SW 1271 (cell line): ENCODE measurements at places on chromosomes 5 and 9.

GRCh38 chr9:25003686-25004085 is 458.0 kb upstream of the IZUMO3 start:
- DNase-seq, result no peak

DNA sequence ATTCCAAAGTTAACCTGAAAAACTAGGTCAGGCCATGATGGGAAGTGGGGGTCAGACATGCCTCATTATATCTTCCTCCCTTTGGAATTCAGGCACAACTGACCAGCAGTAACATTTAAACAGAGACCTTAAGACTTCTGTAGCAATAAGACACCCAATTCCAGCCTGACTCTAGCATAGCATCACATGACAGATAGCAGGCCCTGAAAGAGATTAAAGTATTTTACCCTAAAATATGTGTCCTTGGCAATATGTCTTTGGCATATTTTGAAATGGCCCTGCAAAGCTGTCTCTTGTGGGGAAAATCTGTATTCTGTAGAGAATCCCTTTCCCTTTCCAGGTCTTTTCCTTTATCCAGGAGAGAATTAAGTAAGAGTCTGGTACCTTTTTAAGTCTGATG is 34.3 kb downstream of the S1PR3 start:
- DNase-seq, result no peak

DNA sequence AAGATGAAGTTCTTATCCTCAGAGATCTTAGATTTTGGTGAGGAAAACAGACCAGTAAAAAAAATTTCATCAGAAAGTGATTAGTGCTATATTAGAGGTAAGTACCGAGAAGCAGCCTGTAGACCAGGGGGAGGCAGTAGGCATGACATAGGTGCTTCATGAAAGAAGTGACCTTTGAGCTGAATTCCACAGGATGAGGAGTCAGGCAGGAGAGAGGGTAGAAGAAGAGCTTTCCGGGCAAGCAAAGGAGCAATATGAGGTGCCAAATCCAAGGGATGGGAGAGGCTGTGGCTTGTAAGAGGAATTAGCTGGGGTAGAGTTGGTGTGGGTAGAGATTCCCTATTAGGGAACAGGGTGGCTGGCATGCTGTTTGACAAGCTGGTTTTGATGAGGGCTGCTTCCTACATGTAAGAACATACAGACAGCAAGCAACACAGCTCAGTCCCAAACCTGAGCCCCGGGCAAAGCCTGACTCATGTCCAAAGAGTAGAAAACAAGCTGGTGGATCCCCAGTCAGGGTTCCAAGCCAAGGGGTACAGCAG is 48.4 kb upstream of the PWWP2A start:
- DNase-seq, result no peak

DNA sequence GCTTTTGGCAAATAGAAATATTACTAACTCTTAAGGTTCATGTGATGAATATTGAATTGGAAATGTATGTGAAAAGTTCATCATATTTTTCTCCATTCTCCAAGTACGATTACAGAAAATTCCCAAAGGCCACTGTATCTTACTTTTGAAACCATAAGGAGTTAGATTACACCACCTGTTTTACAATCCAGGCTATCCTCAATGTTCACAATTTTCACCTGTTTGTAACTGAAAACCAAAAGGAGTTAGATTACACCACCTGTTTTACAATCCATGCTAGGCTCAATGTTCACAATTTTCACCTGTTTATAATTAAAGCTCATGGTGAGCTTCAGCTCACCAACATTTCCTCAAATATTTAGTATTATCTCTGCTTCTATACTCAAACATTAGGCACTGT is 188.0 kb downstream of the HCN1 start:
- DNase-seq, result no peak

DNA sequence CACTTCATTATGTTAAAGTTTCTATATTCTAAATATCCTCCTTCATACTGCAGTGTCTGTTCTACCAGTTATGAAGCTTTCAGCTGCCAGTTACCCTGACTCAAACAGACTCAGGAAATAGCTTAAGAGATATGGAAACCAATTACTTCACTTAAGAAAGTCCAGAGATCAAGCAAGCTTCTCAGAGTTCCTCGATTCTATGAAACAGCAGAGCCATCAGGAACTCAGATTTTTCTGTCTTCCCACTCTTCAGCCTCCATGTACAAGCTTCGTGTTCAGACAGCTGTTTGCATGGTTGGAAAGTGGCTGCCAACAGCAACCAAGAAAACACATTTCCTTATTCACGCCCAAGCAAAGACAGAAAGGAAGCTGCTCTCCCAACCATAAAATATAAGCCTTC is 216.1 kb downstream of the ACTL7B start:
- DNase-seq, result no peak

DNA sequence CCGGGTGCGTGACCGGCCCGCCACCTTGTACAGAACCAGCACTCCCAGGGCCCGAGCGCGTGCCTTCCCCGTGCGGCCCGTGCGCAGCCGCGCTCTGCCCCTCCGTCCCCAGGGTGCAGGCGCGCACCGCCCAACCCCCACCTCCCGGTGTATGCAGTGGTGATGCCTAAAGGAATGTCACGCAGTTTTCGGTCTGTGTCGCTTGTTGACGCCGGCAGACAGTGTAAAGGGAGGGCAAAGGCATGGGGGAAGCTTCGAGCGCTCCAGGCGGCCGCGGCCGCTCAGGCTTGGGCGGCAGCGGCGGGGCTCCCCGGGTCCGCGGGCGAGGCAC is 1.3 kb downstream of the LRRC26 start:
- no peak for DNase-seq

DNA sequence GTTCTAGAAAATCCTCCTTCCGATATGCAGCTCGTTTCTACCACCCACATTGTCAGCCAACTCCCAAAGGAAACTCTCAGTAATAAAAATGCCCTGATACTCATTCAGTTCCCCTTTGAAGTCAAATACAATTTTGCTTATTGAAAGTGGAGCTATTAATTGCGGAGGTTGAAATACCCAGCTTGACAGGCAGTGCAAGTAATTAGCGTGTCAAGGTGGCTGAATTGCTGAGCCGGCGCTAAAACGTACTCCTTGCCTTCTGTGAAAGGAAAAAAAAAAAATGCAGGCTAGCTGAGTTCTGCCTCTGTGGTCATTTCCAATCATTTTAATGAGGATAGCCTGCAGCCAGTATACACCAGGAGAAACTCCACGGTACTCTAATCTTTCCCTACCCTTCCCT is 165.5 kb downstream of the RORB start:
- no peak for DNase-seq

DNA sequence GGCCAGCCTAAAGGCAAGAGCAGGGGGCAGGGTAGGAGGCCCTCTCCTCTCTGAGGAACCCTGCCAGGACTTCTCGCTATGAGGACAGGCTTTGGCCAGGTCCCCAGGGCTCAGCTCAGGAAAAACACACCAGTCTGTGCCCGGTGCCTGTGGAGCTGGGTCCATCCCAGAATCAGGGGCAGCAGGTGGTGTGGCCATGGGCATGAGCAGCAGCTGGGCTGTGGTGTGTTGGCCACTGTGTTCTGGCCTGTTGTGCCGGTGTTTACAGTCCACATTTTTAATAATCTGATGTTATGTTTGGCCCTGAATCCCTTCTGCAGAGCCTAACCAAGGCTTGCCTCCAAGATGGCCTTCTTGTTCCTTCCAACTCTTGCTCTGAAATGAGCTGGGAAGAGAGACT is 77.0 kb downstream of the FGF18 start:
- no peak for DNase-seq

- no peak for DNase-seq
Observed at GRCh38 chr5:72153551-72153950, 46.3 kb downstream of the MAP1B start.

- DNase-seq, result no peak
Observed at GRCh38 chr9:95249986-95250385, 67.5 kb downstream of the FANCC start.

GRCh38 chr9:34386656-34387055 is 10.0 kb upstream of the MYORG start:
- DNase-seq, result no peak

- no peak for DNase-seq
Observed at GRCh38 chr5:135480511-135480910, 28.4 kb upstream of the TIFAB start.

DNA sequence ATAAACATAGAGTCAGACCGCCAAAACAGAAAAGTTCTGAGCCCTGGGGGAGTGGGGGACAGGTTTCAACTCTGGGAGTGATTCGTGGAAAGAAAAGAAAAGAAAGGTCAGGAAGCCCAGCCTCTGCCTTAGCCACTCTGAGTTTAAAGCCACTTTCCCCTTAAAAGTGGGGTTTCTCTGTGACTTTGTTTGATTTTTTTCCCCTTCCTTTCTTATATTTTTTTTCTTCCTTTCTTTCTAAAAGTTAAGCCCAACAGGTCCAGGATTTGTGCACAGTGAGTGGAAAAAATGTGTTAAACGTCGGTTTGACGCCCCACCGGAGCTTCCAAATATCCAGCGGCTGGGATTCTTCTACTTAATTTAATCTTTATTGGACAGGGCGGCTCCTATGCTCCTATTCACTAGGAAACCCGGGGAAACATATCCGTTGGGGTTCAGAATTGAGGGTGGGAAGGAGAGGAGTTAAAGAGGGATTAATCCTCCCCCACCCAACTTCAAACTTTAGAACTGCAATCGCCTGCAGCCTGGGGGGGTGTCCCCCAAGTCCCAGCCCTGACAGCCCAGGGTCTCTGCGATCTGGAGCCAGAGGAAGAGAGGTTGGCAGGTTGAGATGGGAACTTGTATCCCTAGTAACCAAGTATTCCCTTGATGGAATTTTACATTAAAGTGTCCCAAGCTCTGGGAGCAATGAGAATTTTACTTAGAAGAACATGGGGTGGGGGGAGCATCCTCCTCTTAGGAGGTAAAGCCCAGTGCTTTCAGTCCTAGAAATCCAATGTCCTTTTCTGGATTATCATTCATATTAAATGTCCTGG is 6.3 kb downstream of the NR2F1-AS1 start:
- DNase-seq, result no peak

GRCh38 chr5:147636729-147636984 is 126.8 kb upstream of the DPYSL3 start:
- no peak for DNase-seq

GRCh38 chr9:86098824-86099700 is at the start of gene GOLM1:
TSS of gene GOLM1 (minus strand) at chr9:86099558. CDS start at chr9:86079320, 20,238 bp downstream.
- DNase-seq, result no peak

GRCh38 chr5:100842080-100842479 is 61.0 kb downstream of the ST8SIA4 start:
- no peak for DNase-seq

DNA sequence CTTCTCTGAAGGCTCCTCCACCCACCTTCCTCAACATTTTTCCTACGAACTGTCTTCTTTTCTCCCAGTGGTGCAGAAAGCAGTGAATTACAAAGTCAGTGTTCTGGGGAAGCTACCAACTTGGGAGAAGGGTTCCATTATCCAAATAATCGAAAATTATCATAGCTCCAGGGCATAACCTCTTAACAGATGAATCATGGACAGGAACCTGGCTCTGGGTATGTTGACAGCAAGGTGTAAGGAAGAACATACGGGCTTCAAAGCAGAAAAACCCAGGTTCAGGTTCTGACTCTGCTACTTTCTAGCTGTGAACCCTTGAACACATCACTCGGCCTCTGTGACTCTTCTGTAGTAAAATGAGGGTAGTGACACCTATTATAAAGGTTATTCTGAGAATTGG is 351.3 kb downstream of the ENC1 start:
- no peak for DNase-seq

DNA sequence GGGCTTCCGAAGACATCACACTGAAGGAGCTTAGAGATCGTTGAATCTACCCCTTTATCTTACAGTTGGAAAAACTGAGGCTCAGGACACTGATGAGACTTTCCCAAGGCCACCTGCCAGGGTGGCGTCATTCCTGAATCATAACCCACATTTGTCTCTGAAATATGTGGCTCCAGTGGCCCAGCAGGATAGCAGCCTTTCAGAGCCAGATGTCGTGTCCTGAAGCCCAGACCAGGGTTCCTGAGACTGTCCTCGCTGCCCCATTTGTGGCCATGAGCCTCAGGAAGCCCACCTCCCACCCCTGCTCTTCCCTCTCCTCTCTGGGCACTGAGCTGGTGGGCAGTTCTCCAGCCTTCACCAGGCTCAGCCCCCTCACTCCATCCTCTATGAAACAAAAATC is 2.4 kb downstream of the HMCN2 start:
- no peak for DNase-seq

GRCh38 chr9:100196215-100196614 is 97.2 kb downstream of the INVS start:
- DNase-seq, result no peak

GRCh38 chr5:69265931-69266330 is 31.2 kb downstream of the CDK7 start:
- peak; percentile 17 for DNase-seq

GRCh38 chr9:7153566-7153965 is 395.8 kb downstream of the KDM4C start:
- no peak for DNase-seq

DNA sequence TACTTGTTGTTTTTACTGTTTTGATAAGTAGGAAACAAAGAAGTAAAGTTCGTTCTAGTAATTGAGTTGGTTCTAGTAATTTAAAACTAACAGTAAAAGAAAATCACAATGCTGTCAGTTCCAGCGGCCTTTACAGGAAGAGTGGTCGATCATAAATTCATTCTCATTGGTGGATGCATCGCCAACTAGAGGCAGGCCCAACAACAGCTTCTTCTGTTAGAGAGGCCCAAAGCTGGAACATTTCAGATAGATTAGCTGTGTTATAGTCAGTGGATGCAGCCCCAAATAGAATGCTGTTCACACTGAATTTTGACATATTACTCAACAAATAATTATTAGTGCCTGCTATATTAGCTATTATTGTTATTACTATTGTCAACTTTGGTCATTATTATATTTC is 80.8 kb downstream of the ARRDC3 start:
- DNase-seq, result peak; percentile 16

- no peak for DNase-seq
Observed at GRCh38 chr5:167819406-167819805, 472.0 kb upstream of the WWC1 start.

DNA sequence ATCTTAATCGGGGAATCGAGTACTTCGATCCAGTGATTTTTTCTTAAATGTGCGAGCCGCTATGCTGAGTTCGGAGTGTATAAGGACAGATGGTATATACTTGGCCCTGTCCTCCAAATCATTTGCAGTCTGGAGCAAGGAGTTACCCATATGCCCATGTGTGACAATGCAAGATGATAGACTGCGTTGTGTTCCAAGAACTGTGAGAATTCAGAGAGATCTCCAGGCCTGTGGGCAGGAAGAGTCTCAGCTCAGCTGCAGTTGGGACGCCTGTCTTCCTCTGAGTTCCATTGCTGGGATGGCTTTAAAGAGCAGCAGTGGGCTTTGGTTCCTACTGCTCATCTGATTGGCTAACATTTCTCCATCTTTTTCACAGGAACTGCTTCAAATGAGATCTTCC is 106.6 kb downstream of the ADAMTS16 start:
- DNase-seq, result no peak

- DNase-seq, result no peak
Observed at GRCh38 chr9:23739753-23740152, 86.3 kb downstream of the ELAVL2 start.
